NAMALWA (cell line): ENCODE measurements at places on chromosomes 2 and 18.

- no peak for DNase-seq
Observed at GRCh38 chr2:134123332-134123731, 130.5 kb upstream of the MGAT5 start.

GRCh38 chr2:134737671-134738070, 18.9 kb upstream of the TMEM163 start:
- DNase-seq, result peak; percentile 44

DNA sequence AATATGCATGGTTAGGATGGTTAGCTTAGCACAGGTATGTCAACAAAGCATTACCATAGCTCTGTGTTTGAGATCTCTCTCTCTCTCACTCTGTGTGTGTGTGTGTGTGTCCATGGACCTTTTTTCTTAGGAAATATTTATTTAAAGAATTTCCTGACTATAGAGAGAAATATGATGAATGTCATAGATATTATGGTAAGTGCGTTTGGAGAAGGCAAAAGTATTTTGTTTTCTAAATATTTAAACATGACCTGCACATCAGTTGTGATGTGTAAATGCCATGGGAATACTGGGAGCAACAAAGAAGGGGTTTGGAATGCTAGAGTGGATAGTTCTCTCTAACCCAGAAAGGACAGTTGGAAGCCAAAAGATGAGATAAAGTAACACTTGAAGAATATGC, 3.9 kb upstream of the TMEM178A start:
- no peak for DNase-seq

- DNase-seq, result peak; percentile 23
Observed at GRCh38 chr2:159226608-159227385, 59.7 kb downstream of the WDSUB1 start.

DNA sequence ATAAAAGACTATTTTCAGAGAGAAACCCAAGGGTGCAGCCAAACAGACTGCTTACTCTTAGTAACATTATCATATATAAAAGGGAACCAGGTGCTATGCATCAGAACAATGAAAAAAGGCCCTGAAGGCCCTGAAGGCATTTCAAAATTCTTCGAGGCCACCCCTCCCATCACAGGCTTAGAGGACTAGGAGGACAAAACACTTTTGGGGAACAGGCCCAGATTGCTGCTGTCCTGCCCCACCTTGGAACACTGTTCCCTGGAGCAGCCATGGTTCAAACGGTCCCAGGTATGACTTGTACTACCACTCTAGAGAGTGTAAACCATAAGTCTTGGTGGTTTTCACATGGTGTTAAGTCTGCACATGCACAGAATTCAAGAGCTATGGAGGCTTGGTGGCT, 2183.1 kb upstream of the CELF4 start:
- no peak for DNase-seq

DNA sequence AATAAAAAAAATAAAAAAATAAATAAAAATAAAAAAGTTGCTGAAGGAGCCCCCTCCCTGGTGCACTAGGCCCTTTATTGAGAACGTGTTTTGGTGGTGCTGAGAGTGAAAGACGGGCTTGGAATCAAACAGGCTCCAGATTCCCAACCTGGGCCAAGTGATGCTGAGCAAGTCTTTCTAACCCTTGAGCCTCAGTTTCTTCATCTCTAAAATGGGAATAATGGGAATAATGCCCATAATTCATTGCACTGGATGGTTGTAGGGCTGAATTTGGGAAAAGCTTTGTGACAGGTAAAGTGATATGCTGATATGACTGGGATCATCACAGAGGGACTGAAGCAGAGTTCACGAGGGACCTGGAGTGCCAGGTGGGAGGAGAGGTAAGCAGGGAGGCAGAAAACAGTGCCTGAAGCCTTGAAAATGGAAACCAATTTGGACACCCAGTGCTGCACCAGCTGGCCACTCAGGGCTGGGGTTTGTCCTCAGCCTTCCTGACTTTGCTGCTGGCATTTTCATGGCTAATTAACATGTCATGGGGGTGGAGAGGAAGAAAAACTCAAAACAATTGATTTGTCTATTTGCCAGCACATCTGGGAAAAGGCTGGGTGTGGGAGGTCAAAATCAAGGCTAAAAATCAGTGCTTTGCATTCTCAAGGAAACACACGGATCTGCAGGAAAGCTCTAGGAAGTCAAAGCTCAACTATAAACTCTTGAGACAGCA, 241.3 kb downstream of the LOXHD1 start:
- no peak for DNase-seq

- no peak for DNase-seq
Observed at GRCh38 chr18:23694637-23695430, 5.6 kb downstream of the LAMA3 start.

- no peak for DNase-seq
Observed at GRCh38 chr18:22330508-22330907, 87.2 kb downstream of the CTAGE1 start.

- DNase-seq, result no peak
Observed at GRCh38 chr18:76823587-76824011, 1.2 kb downstream of the ZNF236 start.

DNA sequence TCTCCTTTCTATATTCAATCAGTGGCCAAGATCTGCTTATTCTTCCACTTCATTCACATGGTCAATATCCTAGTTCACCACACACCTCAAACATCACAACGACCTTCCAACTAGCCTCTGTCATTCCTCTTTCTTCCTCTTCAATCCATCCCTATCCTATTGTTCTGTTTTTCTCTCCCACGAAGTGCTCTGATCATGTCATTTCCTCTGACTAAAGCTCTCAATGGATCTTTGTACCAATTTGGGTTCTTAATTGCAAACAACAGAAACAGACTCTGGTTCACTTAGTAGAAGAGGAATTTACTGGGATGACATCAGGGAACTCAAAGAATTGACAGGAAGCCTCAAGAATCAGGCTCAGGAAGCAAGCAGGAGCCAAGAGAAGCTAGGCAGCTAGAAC, 23.5 kb downstream of the WNT10A start:
- no peak for DNase-seq

GRCh38 chr2:40535972-40536371, 84.1 kb upstream of the SLC8A1 start:
- no peak for DNase-seq

- no peak for DNase-seq
Observed at GRCh38 chr2:119179202-119179601, 20.7 kb upstream of the C1QL2 start.

DNA sequence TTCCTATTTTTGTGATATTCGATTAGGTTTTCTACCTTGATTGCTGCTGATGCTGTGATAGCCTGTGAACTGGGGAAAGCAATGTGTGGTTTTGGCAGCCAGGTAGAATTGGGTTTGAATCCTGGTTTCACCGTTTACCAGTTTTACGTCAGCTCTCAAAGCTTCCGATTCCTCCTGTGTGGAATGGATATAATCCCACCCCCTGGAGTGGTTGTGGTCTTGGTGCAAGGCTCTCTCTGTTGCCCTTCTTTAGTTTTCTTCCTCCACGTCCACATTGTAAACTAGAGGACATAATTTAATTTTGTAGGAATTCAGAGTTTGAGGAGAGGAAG, 45.0 kb downstream of the PHLPP1 start:
- DNase-seq, result no peak

- no peak for DNase-seq
Observed at GRCh38 chr2:19851116-19851695, 50.6 kb downstream of the TTC32 start.

DNA sequence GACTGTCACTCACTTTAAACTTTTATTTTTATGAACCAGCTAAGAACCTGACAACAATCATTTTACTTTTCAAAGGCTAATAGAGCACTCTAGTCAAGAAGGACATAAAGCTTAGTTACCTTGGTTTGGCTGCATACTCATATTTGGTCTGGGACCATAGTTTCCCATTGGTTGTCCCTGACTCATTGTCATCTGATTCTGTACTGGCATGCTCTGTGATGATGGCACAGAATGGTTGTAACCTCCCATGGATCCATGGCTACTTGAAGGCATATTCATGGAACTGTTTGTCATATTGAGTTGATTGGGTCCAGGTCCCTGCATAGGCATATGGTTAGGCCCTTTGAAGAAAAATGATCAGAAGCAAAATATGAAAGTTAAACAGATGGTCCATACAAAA, 37.9 kb downstream of the SS18 start:
- no peak for DNase-seq

DNA sequence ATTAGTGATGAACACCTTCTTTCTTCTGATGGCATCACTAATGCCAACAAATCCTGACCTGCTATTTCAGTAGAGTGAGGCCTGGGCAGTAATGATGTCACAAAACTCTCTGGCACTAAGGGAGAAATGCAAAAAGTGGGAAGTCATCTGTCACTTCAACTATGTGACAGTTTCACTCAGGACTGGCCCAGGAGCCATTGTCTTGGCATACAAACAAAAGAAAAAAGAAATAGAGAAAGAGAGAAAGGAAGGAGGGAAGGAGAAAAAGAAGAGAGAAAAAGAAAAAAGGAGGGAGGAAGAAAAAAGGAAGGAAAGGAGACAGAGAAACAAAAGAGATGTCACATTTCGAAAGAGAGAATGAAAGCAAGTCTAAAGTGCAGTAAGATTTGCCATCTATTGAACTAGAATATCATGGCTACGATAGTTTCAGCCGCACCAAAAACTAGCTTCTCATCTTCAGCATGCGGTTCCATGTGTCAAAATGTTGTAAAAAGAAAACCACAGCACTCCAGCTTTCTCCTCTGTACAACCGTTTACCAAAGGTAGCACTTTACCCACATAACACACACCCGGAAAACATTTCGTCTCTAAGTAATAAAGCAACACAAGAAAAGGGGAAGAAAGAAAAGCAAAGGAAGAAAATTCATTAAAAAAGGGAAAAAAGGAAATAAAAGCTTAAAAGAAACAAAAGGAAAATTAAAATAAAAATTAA, 50.1 kb downstream of the CD226 start:
- no peak for DNase-seq

DNA sequence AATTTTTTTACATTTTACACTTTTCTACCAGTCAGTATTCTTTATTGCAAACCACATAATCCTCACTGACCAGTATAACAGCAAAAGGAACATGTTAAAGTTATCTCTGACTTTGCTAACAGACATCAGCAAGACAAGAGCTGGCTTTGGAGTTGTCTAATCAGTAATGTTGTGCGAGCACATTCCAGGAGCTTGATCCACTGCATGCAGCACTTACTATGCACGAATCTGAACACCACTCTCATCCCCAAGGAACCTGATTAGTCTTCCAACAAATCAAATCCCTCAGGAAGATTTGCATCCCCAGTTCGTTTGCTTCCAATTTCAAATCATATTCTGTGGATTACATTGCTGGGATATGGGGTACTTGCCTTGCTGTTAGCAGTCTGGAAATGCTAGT, 269.3 kb upstream of the EPC2 start:
- no peak for DNase-seq

DNA sequence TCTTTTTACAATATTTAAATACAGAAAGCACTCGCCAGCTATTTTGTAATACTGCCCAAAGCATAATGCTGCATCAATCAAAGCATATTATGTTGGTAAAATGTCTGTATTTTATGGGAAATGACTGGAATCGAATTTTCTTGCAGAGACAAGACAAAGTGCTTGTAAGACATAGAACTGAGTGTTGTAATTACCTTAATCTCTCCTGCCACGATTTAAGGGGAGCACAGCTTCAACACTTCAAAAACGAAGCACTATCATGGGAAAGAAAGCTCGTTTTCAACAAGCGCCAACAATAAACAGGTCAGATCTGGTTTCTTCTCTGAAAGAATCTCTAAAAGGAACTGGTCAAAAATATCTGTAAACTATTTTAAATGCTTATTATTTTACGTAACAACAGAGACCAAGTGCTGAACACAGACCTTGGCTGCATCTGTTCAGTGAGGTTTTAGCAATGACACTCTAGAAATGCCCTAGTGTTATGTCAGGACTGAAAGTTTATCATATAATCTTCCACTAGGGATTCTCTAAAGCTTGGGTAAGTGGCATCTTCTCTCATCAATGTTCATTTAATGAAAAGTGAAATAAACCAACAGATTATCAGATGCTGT, 19.0 kb downstream of the RND3 start:
- DNase-seq, result no peak

- DNase-seq, result no peak
Observed at GRCh38 chr2:209411718-209412117, 12.1 kb upstream of the MAP2 start.
